ENCODE measurements at places on chromosomes 5 and 9.

DNA sequence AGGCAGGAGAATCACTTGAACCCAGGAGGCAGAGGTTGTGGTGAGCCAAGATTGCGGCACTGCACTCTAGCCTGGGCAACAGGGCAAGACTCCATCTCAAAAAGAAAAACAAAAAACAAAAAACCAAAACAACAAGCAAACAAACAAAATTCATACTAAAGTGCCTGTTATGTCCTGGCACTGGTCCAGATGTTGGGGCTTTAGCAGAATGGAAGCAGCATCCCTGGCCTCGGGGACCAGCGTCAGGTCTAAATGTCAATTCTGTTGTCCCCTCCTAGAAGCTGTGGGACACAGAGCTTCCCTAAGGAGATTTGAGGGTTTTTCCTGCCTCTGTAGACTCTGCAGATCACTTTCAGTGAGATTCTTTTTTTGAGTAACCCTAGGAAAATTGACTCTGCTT lies 26.2 kb downstream of the PPARGC1B start:
- no peak for DNase-seq

DNA sequence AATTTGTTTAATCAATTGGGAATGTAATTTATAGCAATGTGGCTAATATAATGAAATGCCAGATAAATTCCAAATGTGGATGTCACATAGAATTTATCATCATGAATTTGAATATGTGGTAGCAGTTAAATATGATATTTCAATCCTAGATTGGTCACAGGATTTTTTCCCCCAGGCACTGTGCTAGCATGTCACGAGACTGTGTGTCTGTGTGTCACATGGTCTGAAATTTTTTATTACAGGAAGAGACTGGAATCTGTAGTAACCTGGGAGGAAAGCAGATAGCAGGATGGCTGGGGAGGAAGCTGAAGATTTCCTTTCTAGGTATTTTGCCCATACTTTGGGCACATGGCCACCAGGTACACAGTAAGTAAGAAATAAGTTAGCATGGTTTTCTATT lies 35.4 kb upstream of the MSH3 start:
- no peak for DNase-seq

DNA sequence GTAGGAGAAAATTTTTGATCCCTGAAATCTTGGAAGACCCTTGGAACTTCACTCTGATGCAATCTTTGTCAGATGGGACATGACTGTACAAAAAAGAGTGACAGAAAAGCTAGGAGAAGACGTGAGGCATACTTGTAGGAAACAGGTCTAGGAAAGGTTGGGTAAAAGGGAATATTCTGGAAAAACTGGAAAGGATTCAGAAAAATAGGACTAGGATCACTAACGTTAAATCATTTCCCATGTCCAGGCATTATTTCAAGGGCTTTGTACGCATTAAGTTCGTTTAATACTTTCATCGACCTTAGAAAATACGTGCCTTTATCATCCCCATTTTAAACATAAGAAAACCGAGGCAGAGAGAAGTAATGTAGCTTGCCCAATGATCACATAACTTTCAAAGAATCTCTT lies 2.9 kb downstream of the ALDH1A1 start:
- DNase-seq = no peak

DNA sequence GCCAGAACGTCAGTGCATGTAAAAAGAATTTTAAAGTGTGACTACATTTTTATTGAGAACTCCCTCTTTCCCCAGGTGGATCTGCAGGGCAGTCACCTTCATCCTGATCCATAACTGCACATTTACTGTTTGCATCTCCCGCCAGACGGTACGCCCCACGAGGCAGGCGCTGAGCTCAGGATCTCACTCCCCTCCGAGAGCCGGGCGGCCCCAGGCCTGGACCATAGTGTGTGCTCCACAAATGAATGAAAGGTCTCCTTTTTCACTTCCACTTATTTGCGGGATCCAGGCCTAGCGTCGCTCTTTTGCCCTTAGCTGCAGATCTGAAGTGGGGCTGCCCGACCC lies 378 bp downstream of the DROSHA start:
- no peak for DNase-seq

DNA sequence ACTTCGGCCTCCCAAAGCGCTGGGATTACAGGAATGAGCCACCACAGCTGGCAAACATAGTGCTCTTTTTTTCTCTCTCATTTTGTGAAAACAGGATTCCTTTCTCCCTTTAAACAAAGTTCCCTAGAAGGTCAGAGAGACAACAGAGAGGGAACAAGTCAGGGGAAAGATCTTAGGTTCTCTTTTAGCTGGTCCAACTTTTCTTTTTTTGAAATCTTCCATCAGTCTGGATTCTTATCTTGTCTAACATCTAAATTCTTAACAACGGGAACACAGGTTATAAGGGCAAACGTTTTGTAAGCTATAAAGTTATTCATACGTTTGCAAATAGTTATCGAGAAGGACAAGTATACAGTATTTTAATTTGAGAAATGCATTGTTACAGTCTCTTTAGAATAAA lies 224.1 kb upstream of the TBCA start:
- DNase-seq = no peak

- no peak for DNase-seq
Observed at GRCh38 chr9:130714586-130715110, 21.1 kb downstream of the EXOSC2 start.

- DNase-seq = no peak
Observed at GRCh38 chr5:1662559-1663085, 137.0 kb downstream of the MRPL36 start.

GRCh38 chr5:142014911-142015584 lies 2.2 kb upstream of the GNPDA1 start:
- peak; percentile 64 for DNase-seq

- DNase-seq = no peak
Observed at GRCh38 chr9:9997585-9997984, 615.2 kb downstream of the PTPRD start.

DNA sequence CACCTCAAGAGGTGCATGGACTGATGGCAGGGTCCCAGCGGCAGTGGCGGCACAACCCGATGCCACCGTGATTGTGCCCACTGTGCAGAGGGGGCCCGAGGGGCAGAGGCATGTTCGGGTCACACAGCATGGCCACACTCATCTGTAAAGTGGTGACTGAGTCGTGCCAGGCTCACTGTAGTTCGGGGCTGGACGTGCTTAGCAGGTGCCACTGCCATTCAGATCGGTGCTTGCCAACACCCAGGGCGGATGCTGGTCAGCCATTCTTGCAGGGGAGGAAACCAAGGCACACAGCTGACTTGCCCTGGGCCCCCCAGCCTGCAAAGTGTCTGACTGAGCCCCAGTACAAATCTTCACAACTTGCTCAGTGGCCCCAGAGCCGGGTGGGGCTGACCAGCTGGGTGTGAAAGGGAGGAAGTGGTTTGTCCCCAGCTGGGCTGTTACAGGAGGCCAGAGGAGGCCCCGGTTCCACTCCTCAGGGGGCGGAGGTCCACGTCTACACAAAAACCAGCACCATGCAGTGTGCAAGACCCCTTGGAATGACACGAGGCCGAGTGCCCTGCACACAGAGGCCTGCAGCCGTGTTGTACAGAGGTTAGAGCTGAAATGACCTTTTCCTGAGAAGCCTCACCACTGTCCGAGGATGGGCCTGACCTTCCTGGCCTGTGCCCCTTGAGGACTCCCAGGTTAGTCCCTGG lies 17.9 kb downstream of the FGD3 start:
- no peak for DNase-seq

DNA sequence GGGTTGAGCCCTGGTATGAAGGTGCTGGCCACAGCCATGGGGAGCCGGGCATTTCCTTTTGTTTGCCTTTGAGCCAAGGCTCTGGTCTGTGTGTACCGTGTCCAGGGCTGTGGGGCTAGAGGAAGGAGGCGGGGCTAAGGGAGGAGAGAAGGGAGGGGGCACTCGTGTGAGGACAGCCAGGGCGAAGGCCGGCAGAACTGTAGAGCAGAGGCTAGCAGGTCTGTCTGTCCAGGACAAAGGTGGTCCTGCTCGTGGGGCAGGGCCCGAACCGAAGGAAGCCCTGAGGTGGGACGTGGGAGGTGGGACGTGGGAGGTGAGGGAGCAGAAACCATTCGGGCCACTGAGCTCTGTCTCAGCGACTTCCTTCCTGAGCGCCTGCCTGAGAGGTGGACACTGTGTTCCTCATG lies 41.3 kb upstream of the TESK1 start:
- DNase-seq = peak; percentile 18

- no peak for DNase-seq
Observed at GRCh38 chr9:2764353-2764752, 47.0 kb downstream of the KCNV2 start.

DNA sequence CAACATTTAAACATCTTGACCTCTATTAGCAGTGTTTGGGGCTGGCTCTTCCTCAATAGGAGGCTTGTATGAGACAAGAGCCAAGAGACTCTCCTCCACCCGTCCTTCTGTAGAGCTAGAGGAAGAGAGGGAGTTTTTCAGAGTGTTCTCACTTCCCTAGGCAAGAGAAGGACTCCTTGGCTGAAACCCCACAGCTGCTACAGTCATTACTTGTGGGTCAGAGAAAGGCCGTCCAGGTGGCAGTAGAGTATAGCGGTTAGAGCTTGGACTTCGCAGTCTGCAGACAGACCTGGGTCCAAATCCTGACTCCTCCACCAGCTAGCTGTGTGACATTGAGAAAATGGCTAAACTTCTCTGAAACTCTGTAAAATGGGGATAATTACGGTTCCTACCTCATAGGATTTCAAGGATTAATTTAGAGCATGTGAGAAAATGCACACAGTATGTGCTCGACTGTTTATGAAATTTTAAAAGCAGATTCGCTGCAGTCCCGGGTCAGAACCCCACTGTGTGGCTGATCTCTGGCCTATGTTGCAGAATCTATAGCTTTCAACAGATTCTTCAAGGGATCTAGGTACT lies 80.8 kb upstream of the ARAP3 start:
- DNase-seq = no peak

DNA sequence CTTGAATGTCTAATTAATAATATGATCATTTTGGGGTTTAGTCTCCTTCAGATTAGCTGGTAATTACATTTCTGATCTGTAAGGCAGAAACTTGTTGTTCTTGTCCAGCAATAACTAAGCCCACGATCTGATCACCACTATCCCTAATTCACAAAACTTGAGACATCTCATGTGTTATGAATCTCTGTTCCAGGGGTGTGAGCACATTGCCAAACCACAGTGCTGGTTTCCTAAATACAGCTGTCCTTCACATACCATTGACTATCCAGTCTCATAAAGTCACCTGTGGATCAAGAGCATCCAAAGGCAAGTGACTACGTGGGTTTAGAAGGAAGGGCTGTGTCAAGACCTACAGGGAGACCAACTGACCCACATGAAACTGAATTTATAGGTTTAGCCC lies 134.1 kb upstream of the PRLR start:
- DNase-seq = no peak

DNA sequence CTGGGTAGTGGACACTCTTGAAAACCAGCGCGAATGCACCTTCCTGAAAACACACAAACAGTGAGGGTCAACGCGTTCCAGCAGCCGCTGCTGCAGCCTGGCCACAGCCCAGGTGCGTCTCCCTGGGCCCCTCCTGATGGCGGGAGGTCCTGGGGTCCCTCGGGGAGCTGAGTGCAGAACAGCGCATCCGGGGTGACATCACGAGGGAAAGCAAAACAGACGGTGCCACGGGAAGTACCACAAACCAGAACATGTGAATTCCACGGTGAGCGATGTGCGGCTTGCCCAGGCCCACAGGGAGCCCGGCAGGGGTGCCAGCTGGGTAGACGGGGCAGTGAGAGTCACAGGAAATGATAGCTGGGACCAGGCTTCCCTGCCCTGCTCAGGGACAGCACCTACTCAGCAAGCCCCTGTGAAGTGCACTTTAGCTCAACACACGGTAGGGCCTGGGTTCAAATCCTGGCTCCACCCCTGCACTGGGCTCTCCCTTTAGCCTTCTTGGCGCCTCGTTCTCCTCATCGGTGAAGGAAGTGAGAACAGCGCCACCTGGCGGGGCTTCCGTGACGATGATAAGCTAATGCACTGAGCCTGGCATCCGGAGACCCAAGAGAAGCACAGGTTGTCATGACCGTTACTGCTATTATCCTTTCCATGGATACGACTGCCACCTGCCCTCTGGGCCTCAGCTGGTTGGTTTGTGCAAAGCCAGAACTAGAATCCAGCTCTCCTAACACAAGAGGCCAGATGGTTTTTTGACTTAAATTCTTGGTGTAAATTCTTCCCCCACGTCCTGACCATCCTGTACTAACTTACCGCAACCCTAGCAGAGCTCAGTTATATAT lies 24.6 kb downstream of the GFPT2 start:
- DNase-seq = peak; percentile 78

GRCh38 chr5:159758189-159758588 lies 158.1 kb upstream of the ADRA1B start:
- no peak for DNase-seq

DNA sequence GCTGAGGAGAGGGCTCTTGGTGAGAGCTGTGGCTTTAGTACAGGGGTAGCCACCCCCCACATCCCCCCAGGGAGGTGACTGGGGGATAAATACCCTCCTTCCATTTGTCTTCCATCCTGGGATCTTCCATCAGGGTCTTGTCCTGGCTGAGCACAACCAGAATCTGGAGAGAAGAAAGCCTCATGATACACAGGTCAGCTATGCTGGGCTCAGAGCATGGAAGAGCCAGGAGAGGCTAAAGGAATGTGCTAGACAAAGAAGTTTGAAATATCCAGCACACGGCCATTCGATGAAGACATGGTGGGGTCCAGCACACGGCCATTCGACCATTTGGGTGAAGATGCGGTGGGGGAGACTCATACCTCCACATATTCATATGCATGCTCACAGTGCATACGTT lies 30.0 kb downstream of the ROPN1L start:
- no peak for DNase-seq

DNA sequence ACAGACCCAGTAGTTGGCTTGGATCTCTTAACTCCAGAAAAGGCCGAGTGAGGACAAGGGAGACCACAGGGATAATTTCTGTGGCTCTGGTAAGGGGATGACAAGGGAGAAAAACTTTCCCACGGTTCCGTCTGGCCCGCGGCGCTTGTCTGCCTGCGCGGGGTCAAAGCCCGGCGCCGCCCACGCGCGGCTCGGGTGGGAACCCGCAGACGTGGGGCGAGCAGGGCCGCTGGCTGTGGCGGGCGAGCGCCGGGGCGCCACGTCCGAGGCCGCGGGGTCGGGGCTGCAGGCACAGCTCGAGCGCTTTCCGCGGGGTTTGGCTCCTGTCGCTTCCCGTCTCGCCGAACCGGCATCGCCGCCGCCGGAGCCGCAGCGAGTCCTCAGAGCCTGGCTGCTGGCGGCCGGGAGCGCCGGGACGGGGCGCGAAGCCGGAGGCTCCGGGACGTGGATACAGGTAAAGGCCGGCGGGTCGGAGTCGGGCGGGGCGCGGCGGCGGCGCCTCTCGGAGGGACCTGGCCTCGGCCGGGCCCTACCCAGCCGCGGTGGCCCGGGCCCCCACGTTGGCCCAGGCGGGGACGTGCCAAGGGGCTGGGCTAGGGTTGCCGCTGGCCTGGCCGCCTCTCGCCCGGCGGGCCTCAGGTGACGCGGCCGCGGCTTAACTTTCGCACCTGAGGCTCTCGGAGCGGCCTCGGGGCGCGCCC lies at the start of gene RNF180:
Gene RNF180, plus strand, starts transcription at position 344 of the 701 bp plus-strand sequence. CDS start 34,965 bp downstream, outside the sequence.
- DNase-seq = no peak

GRCh38 chr5:95763941-95764340 lies 32.8 kb downstream of the RHOBTB3 start:
- DNase-seq = no peak

- DNase-seq = no peak
Observed at GRCh38 chr5:134003064-134003816, 1.5 kb downstream of the VDAC1 start.
